ENCODE measurements at places on chromosomes 3 and 15. TPM values are rescaled to one million over a fixed set of nuclear protein-coding genes. Genes with fewer than 3 reads are reported as not detected.

DNA sequence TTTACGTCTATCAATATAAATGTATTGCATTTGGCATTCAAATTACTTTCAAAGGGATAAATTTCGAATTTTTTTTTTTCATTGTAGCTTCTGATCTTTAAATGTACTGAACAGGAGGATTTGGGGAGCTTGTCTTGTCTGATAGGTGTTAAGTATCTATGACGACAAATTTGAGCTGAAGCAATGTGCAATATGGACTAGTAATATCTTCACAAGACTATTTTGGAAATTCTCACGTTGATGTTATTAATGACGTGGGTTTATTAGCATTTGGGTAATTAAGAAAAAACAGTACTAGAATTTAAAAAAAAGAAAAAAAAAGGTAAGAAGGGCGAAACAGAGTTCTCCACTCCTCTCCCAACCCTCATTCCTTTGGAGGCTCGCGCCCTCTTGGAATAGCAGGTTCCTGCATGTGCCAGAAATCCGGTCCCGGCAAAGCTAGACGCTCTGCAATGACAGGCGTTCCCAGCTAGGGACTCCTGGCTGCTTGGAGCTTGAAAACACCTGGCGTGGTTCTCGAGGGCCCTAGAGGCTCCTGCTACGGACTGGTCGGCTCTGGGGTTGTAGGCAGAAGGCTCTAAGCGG, 648 bp upstream of the P2RY1 start:
- DNase-seq = no peak

DNA sequence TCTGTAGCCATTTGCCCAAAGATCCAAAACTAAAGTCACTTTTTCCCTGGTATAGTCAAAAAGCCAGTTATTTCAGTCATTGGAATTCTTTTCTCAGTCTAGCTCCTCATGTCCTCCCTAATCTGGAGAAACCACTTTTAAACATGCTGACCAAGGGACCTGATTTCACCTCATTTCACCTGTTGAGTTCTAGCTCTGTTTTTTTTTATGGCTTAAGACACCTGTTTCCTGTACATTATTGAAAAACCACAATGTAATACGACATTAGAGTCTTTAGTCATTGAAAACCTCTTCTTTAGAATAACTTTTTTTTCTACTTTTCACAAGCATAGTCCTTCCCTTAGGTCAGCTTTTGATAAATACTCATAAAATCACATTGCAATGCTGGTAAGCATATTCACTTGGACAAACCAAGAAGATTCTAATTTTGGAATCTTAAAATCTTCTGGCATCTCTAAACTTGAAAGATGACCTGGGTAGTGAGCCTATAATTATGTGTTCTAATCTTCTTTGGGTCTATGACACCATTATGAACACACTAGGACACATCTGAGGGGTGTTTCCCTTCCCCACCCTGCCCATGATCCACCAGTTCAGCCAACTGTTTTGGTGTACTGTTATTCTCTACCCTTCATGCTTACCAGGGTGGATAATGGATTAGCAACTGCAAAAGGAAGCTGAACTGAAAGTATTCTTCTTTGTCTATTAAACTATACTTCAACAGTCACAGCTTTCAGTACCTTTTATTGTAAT, 103.5 kb upstream of the FXR1 start:
- DNase-seq = no peak

- DNase-seq = no peak
These were observed 496.0 kb upstream of the THBS1 start for GRCh38 chr15:39084674-39085530.

DNA sequence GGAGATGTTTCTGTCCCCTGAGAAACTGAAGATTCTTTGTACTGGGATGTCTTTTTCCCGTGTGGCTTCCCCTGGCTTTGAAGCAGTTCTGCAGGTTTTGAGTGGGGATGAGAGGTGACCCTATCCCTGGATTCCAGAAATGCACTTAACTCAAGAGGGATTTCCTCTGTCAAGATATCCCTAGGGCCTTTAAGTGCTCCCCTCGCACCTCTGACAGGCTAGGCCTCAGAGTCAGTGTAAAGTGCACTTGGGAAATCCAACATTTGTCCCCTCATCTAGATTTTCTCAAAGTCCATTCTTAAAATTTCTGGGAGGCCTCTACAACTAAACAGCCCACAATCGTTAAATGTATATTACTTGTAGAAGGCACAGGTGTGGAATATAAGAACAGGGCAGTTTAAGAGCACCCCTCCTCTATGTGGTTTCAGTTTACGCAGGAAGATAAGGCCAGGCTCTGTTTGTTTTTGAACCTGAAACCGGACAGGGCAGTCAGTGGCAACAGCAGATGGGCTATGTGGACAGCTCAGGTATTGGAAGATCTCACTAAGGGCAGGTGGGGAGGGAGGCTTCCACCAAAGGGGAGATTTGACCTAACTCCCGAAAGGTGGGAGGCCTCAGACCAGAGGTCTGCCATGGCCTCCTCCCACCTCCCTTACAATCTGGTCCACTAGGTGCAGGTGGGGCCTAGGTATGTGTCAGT, 4.8 kb downstream of the C3orf52 start:
- DNase-seq = no peak

DNA sequence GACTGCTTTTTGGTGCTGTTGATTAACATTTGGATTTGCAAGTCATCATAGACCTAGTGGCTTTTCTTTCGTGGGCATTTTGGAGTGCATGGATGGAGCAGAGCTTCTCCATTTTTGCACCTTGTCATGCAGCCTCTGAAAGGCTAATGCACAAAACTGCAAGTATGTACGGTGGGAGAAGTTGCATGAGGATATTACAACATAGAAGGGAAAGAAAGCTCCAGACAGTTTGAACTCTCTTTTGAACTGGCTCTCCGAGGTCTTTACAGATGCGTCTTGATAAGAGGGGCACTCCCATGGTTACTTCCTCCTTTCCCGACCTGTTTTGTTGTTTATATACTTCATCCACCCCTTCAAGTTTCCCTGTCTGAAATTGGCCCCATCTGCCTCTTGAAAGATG, 147.1 kb upstream of the GBE1 start:
- DNase-seq = no peak

- DNase-seq = no peak
These were observed 14.0 kb downstream of the SLC6A20 start for GRCh38 chr3:45782381-45782780.

DNA sequence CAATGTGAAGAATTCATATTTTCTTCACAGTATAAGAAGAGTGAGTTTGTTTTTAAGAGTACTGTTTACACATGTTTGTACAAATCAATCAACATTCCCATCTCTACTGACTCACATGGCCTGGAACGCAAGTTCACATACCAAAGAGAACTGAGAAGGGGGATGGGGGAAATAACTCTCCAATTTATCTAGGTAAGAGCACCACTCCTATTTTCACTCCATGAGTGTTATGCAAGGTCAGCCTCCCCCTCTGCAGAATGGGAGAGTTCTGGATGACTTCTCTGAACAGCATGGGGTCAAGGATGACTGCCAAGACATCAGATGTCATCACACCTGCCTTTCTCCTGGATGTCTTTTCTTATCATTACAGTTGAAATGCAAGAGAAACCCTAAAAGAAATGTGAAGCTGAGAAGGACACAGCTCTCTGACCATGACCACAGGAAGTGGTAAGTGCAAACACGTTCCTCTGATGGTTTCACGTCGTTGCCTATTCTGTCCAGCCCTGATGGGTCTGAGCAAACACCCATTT, 95.2 kb downstream of the SEMA6D start:
- peak; percentile 3 for DNase-seq

DNA sequence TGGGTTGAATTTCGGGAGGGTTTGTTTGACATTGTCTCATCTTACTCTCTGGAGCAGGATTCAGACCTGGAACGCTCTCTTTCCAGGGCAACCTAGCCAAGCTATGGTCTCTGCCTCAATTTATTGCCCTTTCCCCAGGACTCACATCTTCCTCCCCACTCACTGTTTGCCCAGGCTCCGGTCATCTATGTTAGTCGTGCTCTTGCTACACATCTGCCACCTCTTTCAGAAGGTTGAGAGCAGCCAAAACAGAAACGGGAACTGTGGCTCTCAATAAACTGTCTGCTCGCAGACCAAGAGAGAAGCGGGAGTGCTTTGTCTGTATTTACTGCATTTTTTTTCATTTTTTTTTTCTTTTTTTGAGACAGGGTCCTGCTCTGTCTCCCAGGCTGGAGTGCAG, 81.6 kb downstream of the ST6GAL1 start:
- DNase-seq = peak; percentile 25

The MYRIP gene
- total RNA-seq = 0.62 TPM

The RTP1 gene
- total RNA-seq = not detected

The MYL3 gene
- 1.6 TPM for total RNA-seq

- DNase-seq = no peak
These were observed 41.2 kb downstream of the SLC6A11 start for GRCh38 chr3:10857235-10857634.

DNA sequence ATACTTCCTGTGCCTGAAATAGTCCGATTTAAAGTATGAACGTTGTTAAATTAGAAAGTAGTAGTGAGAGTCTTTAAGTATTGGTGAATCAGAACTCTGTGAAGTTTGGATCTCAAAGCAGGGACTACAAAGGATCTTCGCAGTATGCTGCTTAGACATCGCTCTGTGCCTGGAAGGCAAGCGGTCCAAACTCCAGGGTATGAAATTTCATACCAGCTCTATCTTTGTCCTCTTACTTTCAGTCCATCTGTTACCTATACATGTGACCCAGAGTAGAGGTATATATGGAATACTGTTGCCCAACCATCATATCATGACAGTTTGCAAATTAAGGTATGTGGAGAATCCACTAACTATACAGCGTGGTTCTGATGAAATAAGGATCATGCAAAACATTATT, 34.5 kb downstream of the VPS8 start:
- no peak for DNase-seq

The NME9 gene
- total RNA-seq = not detected

The FRG2C gene
- not detected for total RNA-seq

GRCh38 chr15:49901996-49902684, 216.9 kb downstream of the ATP8B4 start:
- no peak for DNase-seq

- peak; percentile 32 for DNase-seq
These were observed 213.2 kb upstream of the RGMA start for GRCh38 chr15:93302080-93302765.

DNA sequence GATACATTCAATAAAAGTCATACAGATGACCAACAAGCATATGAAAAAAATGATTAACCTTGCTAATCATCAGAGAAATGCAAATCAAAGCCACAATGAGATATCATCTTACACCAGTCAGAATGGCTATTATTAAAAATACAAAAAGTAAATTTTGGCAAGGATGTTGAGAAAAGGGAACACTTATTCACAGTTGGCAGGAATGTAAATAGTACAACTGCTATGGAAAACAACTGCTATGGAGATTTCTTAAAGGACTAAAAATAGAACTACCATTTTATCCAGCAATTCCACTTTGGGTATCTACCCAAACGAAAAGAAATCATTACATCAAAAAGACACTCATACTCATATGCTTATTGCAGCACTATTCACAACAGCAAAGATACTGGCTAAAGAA, 1121.8 kb downstream of the TBL1XR1 start:
- DNase-seq = no peak

The EFHB gene
- total RNA-seq = 1.8 TPM

The KLHL40 gene
- not detected for total RNA-seq

DNA sequence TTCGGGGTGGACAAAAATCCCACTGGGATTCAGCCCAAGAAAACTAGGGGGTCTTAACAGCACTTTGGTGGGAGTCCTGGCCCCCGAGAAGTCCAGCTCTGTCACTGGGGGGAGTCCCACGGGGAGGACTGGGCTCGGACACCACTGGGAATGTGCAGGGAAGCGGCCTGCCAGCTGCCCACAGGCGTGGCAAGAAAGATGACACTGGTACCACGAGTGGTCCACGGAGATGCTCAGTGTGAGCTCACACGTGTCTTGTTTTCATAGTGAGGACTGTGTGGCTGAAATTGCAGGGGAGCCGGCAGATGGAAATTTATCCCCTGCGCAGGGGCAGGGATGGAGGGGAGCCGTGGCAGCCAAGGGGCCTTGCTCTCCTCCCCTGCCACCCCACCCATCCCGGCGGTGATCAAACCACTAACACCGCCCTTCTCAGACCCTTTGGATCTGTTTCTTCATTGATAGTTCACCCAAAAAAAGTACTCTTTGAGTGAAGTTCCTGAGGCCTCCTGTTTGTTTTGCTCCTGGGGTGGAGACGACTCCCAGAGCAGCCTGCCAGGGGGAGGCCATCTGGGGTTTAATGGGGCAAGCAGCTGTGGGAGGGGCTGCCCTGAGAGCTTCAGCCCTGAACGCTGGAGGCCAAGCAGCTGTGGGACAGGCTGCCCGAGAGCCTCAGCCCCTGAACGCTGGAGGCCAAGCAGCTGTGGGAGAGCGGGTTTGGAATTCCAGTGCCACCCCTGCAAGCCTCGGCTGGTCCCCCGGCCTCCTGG, 130.9 kb downstream of the LRRK1 start:
- DNase-seq = peak; percentile 79

Measured in osteocyte (in vitro differentiated cells).